ENCODE measurements at places on chromosomes 7 and 10.

DNA sequence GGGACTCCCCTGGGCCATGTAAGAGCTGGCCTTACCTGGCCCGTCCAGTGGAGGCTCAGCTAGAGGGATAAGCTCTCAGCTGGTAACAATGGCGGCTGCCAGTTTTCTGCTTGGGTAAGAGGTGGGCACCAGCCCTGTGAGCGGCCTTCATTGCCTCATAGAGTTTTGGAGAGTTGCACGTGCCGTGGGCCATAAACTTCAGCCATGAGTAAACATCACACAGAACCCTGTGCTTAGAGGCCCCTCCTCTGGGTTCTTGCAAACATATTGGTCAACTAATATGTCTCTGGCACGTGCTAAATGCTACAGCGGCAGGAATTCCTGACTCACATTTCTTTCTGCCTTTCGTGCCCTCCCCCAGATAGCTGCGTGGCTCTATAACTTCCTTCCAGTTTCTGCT is 103.9 kb upstream of the LEP start:
- no peak for DNase-seq

DNA sequence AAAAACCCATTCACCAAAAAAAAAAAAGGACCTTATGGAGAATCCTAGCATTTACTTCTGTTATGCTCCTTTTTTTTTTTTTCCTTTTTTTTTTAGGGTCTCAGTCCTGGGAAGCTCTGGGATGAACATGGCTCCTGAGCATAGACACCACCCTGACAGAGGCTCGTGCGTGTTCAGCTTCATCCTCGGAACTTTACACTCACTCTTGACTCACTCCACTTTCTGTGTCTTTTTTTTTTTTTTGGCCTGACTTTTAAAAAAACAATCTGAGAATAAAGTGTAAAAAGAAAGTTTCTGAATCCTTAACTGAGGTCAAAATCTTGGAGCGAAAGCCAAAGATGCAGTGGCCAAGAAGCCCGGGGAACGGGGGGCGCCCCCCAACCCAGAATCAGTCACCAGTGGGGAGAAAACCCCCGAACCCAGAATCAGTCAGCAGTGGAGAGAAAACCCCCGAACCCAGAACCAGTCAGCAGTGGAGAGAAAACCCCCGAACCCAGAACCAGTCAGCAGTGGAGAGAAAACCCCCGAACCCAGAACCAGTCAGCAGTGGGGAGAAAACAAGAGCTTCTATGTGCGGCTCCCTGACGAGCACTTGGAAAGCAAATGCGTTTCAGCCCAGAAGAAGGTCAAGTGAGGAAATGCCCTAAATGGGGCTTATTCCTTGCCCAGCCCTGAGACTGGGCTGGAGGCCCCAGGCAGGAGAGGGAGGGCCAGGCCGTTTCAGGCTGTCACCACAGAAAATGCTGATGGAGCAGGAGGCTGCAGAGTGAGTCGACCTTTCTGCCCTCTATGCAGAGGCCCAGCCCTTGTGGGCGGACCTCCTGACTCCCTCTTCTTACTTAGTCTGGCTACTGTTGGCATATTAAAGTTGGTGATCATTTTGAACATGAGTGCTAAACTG is 19.0 kb upstream of the PFKP start:
- DNase-seq, result no peak

GRCh38 chr7:33824911-33825459 is 80.4 kb upstream of the BMPER start:
- DNase-seq, result no peak

GRCh38 chr7:131040467-131040932 is 287.2 kb upstream of the MKLN1 start:
- no peak for DNase-seq

DNA sequence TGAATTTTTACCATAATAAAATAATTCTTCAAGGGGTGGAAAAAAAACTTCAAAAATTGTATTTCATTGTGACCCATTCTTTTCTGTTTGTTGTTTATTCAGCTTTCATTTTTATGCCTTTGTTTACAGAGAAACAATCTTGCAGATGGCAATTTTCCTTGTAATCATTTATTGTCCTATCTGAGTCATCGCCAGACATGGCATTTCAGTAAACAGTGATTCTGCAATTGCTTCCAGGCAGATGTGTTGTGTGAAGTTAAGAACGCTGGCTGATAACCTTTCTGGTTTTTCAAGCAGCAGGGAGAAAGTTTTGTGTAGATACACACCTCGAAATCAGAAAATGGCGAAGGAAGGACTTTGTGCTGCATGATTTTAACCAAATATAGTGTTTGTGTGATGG is 80.7 kb upstream of the RPA3 start:
- no peak for DNase-seq

- DNase-seq, result no peak
Measured at GRCh38 chr10:96967847-96968246, 135.7 kb downstream of the LCOR start.

DNA sequence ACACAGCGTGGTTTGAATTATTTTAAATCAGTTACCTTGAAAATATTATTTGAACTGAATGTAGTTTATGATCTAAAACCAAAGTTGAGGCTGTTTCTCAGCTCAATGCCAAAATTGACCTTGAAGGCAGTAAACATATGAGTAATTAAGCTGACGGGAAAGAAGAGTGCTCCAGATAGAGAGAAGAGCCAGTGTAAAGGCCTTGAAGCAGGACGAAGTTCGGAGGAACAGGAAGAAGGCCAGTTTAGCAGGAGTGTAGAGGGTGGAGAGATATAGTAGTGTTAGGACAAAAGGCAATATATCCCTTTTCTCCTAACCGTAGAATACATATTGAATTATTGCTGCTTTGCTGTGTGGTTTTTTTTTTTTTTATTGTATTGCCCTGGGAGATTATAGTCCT is 63.2 kb downstream of the CYP51A1 start:
- DNase-seq, result no peak

DNA sequence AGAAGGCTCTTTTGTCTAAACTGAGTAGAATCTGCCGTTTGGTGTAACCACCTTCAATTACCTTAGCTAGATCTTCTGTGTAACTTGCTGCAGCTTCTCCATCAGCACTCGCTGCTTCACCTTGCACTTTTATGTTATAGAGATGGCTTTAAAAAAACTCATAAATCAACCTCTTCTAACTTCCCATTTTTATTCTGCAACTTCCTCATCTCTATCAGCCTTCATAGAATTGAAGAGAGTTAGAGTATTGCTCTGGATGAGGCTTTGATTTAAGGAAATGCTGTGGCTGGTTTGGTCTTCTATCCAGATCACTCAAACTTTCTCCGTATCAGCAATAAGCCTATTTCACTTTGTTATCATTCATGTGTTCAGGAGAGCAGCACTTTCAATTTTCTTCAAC is 1131.9 kb upstream of the CELF2 start:
- no peak for DNase-seq

GRCh38 chr7:115933471-115933870 is 97.1 kb downstream of the TFEC start:
- DNase-seq, result no peak

- DNase-seq, result no peak
Measured at GRCh38 chr10:117492504-117492903, 50.0 kb upstream of the EMX2 start.

DNA sequence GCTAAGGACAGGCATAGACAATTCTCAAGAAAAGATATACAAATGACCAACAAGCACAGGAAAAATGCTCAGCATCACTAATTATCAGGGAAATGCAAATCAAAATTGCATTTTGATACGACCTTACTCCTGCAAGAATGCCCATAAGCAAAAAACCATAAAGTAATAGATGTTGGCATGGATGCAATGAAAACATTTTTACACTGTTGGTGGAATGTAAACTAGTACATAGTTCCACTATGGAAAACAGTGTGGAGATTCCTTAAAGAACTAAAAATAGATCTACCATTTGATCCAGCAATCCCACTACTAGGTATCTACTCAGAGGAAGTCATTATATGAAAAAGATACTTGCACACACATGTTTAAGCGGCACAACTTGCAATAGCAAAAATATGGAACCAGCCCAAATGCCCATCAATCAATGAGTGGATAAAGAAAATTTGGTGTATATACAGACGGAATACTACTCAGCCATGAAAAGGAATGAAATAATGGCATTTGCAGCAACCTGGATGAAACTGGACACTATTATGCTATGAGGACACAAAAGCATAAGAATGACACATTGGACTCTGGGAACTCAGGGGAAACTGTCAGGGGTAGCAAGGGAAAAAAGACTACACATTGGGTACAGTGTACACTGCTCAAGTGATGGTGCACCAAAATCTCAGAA is 59.3 kb downstream of the DGKI start:
- DNase-seq, result no peak

DNA sequence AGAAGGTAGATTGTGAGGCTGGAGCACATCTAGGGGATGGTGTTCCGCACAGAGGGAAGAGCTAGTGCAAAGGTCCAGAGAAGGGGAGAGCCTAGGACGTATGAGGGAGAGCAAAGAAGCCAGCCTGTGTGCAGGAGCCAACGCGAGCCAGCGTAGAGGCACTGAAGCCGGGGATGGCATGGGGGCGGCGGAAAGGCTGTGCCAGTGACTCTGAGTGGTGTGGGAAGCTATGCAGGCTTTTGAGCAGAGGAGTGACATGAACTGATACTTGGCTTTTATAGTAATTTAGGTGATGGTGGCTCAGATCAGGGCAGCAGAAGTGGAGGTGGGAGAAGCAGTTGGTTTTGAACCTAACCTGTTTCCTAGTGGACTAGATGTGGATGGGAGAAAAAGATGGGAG is 65.8 kb downstream of the ATXN7L1 start:
- DNase-seq, result no peak

GRCh38 chr10:62386356-62387320 is 12.5 kb downstream of the ZNF365 start:
- DNase-seq, result no peak

DNA sequence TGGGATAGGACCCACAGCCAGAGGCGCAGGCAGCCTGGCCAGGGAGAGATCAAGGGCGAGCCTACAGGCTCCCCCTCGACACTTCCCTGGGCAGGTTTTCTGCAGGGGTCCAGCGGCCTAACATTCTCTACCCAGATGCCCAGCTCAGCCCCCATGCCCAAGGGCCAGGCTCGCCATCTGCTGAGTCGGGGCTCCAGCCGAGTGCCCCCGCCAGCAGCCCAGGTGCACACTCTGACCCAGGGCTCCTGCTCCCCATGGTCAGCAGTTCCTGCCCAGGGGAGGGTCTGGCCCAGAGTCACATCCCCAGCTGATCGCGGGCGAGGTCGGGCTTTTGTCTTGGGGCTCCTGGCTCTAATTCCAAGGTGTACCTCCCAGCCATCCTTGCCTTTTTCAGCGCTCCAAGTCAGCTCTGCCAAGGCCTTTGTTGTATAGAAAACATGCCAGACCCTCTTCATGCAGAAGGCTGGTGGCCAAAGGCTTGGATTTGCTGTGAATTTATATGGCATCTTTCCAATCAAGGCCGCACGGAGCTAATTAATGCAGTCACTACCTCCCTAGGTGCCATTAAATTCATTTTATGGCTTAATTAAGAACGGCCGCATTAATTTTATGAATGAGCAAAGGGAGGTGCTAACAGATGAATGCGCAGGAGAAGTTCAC is 120.6 kb downstream of the LRRC18 start:
- DNase-seq, result no peak

- DNase-seq, result no peak
Measured at GRCh38 chr7:64807731-64808365, 13.6 kb downstream of the ZNF138 start.

Data from cortex of kidney (tissue), 1 donor.